ENCODE measurements at places on chromosomes 5 and 9.

DNA sequence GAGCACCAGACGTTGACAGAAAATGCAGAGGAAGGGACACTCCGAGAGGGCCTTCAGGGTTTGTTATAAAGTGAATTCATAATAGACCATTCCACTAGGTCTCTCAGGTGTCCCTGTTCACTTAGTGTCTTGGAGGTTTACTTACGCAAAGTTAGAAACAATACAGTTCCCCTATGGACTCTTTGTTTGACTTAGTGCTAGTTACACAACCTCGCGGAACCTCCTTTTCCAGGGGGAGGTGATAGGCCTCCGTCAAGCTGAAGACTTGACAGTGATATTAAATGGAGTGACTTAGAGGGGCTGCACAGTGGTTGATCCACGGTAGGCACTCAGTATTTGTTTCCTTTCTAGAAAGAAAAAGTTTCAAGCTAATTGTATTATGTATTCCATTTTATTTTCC is 1.3 kb downstream of the CCT5 start:
- no peak for DNase-seq

DNA sequence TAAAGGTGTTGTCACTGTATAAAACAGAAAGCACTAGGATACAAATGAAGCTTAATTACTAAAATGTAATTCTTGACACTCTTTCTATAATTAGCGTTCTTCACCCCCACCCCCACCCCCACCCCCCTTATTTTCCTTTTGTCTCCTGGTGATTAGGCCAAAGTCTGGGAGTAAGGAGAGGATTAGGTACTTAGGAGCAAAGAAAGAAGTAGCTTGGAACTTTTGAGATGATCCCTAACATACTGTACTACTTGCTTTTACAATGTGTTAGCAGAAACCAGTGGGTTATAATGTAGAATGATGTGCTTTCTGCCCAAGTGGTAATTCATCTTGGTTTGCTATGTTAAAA is 43.8 kb downstream of the NDFIP1 start:
- DNase-seq: no peak

GRCh38 chr9:112555844-112556482 is 69.3 kb downstream of the KIAA1958 start:
- no peak for DNase-seq

GRCh38 chr5:142683881-142684505 is 1.9 kb downstream of the FGF1 start:
- no peak for DNase-seq

DNA sequence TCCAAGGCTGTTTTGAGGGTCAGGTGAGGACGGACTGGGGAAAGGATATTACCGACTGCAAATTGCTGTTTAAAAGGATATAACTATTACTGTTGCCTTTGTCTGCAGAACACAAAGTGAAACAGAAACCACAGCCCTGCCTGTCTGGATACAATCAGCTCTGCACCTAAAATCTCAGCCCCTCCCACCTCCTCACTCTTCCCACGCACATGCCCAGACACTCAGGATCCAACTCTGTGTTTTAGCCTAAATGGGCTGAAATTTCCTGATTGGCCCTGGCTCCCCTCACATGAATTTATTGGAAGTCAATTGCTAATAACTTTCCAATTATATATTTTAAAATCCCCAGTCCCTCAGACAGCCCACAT is 176.3 kb upstream of the PPP1R26 start:
- DNase-seq: no peak

GRCh38 chr9:19138084-19138483 is 10.8 kb upstream of the PLIN2 start:
- no peak for DNase-seq

- no peak for DNase-seq
These were observed 43.9 kb downstream of the ARHGAP26 start for GRCh38 chr5:142814122-142814521.

DNA sequence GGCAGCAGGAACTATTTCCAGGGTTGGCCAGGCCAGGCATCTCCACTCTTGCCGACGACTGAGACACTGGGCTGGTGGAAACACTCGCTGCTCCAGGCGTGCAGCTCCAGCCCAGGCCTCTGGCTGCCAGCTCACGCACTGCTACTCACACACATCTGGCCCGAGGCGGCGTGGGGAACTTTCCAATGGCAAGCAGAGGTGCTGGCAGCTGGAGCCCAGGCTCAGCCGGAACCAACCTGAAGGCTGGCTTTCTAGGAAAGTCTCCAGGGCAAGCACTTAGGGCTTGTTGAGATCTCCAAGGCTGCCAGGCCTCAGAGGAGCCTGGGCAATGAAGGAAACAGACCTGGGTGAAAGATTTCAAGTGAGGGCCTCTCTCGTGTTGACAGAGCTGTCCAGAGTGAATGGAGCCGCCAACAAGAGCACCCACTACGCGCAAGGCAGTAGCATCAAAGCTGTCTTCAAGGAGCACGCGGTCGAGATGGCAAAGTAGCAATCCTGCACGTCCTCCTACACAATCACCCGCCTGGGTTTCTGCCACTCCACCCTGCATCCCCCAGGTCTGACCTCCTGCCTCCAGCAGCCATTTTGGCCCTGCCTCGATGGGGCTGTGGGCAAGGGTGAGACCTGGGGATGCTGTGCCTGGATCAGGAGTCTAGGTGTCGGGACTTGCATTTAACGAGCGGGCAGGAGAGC is 14.4 kb downstream of the SH3PXD2B start:
- DNase-seq: no peak

DNA sequence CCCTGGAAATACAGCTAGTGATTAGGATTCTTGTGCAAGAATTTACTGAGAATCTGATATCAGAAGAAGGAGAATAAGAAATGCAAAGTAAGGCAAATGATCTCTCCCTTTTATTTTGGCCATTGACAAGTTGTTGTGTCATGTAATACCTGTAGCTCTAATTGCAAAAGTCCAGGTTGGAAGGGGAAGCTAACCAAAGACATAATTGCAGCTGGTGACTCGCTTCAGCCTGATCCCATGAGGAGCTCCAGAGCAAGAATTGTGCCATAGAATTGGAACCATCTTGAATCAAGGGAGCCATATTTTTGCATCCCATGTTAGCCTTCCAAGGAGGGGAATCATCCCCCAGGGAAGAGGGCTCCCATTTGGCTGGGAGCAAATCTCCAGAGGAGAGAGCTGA is 149.6 kb upstream of the MOCS2 start:
- no peak for DNase-seq

DNA sequence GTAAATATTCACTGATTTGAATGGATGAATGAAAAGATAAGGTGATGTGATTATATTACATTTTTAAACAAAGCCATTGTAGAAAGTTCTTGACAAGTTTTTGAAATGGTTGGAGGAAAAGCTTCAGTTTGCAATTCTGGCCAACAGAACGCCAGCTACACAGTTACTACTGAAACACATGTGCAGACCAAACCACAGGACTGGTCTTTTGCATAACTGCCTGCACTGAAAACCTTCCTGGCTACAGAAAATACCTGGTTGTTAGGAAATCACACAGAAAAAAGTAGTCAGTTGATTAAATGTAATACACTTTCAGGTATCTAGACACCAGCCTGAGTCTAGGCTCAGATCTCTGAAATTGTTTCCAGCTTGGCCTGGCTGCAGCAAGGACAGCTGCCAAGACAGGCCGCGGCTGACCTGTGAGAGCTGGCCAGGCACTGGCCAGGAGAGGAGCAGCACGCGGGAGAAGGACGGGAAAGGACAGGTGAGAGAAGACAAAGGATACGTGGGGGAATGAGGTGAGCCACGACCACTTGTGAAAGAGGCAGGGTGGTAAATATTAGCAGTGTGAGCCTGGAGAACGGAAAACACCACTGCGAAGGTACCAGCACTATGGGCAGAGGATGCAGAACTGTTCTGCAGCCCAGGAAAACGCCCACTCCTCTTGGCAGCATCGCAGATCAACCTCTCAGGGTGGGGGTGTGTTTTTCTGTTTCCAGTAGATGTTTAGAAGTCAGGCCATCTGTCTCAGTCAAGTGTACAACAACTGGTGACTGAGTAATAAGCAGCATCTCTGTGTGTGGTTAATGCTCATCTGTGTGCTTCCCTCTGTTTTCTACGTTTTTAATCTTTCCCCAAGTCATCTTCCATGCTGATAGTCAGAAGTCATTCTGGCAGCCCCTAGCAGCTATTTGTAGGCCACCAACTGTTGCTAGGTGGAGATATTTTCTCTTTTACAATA is 137.4 kb downstream of the SCAMP1 start:
- DNase-seq: no peak

DNA sequence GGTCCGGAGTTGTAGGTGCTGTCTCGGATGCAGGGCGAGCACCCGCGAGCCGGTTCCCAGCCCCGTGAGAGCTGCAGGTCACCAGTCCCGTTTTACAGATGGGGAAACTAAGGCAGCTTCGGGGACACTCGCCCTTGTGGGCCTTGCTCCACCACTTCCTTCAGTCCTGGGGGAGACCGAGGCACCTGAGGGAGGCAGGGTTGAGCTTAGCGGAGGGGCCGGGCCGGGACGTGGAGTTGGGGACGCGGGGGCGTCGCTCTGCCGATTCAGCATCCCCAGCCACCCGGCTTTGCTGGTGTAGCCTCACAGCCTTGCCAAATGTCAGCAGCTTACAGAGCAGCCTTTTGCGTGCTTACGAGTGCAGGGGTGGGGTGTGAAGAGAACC is 530 bp downstream of the BBLN start:
- DNase-seq: no peak

DNA sequence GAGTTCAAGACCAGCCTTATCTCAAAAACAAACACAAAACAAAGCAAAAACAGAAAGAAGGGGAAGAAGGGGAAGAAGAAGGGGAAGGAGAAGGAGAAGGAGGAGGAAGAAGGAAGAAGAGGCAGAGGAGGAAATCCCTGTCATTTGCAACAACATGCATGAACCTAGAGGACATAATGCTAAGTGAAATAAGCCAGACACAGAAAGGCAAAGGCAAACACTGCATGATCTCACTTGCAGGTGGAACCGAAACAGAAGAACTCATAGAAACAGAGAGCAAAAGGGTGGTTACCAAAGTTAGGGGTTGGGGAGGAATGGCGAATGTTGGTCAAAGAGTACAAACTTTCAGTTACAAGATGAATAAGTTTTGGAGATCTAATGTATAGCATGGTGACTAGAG is 135.4 kb downstream of the UGCG start:
- DNase-seq: no peak

DNA sequence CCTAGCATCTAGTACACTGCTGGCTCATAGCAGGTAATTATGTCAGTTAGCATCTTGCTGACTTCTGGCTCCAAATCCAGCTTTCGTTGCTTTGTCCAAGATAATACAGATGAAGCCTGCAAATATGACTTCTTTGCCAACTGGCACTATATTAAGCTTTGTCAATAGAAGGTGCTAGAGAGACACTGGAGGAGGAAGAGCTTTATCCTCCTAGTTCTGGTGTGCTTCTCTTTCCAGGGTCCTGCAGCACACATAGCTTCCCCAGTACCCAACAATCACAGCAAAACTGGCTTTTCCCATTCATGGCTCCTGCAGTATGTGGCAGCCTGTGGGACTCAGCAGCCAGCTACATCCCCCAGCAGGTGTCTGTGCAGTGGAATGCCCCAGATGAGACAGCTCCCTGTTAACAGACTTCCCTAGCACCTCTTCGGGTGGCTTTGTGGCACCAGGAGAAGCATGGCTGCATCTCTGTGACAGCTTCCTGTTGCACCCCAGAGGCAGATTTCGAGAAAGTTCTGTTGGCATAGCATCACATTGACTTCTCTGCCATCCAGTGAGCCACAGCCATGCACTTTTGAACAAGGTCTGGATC is 147.8 kb downstream of the OXCT1 start:
- no peak for DNase-seq

DNA sequence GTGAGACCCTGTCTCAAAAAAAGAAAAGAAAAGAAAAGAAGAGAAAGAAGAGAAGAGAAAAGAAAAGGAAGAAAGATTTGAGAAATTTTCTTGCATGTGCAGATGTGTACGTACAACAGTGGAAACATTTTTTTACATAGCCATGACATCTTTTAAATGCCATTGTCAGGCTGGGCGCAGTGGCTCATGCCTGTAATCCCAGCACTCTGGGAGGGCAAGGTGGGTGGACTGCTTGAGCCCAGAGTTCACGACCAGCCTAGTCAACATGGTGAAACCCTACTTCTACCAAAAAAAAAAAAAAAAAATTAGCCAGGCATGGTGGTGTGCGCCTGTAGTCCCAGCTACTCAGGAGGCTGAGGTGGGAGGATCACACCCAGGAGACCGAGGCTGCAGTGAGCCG is 6.6 kb downstream of the LMAN2 start:
- DNase-seq: no peak

GRCh38 chr5:107285772-107286171 is 385.0 kb downstream of the EFNA5 start:
- peak; percentile 13 for DNase-seq

GRCh38 chr5:127344931-127345330 is 54.3 kb downstream of the MEGF10 start:
- no peak for DNase-seq

- peak; percentile 33 for DNase-seq
These were observed 48.1 kb downstream of the TEK start for GRCh38 chr9:27157097-27157496.

GRCh38 chr9:94771096-94771495 is 44.6 kb downstream of the AOPEP start:
- no peak for DNase-seq

DNA sequence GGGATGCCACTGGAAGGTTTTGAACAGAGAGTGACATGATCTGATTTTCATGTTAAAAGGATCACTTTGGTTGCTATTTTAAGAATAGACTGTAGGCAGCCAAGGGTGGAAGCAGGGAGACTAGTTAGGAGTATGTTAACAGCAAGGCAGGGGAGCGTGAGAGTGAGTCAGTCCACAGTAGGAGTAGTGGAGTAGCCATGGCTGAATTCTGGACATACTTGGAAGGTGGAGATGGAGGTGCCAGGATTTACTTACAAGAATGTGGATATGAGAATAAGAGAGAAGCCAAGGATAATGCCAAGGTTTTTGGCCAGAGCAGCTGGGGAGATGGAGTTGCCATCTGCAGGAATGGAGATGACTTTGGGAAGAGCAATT is 118.8 kb downstream of the GALNT10 start:
- DNase-seq: peak; percentile 84

GRCh38 chr5:166708291-166708690 is 1583.2 kb upstream of the WWC1 start:
- DNase-seq: peak; percentile 73

- peak; percentile 15 for DNase-seq
These were observed 359.0 kb downstream of the SLIT3 start for GRCh38 chr5:168941901-168942300.

DNA sequence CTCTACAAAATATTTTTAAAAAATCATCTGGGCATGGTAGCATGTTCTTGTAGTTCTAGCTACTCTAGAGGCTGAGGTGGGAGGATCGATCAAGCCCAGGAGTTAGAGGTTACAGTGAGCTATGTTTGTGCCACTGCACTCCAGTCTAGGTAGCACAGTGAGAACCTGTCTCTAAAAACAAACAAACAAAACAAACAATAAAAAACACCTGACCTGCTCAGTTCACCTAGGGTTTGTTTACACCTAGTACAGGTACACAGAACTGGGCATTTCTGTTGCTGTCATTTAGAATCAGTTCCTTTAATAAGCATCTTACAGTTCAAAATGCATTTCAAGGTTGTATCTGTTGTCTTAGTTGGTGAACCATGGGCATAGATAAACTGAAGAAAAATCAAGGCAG is 95.3 kb downstream of the MEGF10 start:
- DNase-seq: no peak

DNA sequence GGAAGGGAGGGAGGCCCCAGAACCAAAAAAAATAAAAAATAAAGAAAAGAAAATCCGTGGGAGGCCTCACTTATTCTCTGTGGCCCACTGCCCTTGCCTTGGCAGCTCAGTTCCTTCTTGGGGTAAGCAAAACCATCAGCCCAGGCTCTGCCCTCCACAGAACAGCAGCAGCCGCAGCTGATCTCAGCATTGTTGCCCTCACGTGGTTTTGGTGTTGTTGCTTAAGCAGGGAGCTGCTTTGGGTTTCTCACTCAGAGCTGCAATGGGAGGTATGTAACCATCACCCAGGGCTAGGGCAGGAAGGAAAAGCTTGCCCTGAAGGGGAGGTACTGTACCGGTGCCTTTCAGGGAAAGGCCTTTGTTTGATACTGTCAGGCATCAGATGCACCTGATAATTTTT is 374.7 kb upstream of the WWC1 start:
- peak; percentile 76 for DNase-seq

All from fibroblast of skin of right biceps (primary cell).